NCI-H2029 (cell line): ENCODE measurements at places on chromosomes 1 and 21.
A peak's percentile ranks its signal among the peaks of the same experiment; 100 is the strongest.

DNA sequence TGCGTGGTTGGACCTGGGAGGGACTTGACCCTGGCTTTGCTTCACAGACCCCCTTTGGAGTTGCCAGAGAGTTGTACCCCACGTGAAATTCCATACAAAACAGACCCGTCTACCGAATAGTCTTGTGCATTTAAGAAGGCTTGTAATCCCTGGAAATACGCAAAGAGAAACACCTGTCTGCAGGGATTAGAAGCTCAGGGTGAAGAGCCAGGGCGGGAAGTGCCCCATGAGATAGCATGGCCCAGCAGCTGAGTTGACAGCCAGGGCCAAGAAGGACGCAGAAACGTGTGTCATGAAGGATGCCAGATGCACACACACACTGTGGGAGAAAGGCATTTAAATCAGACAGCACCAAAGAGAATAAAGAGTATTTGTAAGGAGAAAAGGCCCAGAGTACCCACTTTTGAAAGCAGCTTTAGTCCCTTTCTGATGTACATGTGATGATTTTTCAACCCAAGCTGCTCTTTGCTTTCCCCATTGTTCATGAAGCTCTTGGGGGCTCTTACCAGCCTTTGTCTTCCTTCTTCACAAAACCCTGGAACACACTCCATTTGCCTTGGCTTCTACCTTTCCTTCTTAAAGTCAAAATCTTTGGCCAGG lies 46.6 kb downstream of the PCP4 start:
- DNase-seq, result no peak

DNA sequence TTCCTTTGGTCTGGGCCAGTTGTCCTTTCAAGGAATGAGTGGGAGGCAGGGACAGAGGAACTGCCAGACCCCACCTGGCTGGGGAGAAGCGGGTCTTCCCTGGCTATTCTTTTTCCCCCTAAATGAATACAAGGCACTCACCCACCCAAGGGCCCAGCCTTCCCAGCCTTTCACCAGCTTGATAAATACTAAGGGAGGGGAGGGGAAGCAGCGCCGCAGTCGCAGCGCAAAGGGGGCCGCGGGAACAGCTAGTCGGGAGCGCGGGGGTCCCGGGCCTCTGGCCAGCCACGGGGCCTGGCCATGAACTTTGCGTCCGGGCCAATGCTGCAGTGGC lies 91.3 kb upstream of the VAMP3 start:
- no peak for DNase-seq

- DNase-seq, result no peak
Measured at GRCh38 chr1:91613595-91613994, 112.9 kb downstream of the CDC7 start.

GRCh38 chr1:214280386-214281020 lies 456 bp upstream of the SMYD2 start:
- DNase-seq, result no peak

DNA sequence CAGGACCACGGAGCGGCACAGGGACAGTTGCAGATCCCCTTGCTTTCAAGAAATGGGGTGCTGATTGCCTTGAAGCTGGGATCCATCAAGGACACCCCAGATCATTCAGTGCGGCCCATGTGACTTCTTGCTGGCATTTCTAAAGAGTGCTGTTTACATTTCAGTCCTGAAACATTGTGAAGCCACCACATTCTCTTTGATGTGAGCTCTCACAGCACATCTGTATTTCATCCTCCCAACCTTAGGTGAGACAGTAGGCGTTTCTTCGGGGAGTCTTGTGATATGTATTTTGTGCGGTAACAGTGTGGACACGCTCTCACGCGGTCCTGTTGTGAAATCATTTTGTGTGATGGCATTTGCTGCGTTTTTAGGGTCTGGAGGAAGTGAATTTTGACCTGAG lies 57.2 kb downstream of the CACHD1 start:
- no peak for DNase-seq

- no peak for DNase-seq
Measured at GRCh38 chr1:38852780-38853179, 6.8 kb downstream of the RRAGC start.

- peak; percentile 8 for DNase-seq
Measured at GRCh38 chr1:152347116-152347728, 12.6 kb downstream of the FLG2 start.

DNA sequence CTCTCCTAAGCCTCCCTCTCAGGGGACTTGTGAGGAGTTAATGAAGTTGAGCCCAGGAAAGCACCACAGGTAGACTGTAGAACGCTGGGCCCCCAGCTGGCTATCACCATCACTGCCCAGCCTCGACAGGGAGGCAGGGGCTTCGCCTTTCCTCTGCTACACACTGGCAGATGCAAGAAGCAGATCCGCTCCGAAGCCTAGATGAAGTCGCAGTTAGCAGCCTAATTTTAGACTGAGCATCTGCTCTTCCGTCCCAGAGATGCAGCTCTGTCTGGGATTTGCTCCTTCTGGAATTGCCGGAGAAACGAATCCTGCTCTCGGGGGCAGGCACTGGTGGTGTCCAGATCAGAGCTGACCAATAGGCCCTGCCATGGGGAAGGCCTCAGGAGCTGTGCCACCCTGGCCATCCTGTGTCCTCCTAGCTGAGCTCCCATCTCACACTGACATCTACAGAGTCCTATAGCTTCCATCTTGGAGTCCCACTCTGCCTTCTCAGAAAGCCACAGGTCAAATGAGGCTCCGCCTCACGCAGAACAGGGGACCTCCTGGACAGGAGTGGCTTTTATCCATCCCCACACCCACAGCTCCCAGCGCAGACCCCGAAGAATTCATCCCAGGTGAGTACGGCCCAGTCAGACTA lies 186.8 kb upstream of the EDN2 start:
- no peak for DNase-seq

DNA sequence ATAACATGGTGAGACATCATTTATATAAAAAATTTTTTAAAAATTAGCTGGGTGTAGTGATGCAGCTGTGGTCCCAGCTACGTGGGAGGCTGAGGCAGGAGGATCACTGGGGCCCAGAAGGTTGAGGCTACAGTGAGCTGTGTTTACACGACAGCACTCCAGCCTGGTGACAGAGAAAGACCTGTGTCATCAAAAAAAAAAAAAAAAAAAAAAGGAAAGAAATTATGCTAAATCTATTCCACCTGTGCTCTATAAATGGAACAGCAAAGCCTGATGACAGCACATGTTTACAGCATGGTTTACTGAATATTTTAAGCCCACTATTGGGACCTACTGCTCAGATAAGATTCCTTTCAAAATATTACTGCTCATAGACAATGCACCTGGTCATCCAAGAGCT lies 217.6 kb downstream of the PRDM2 start:
- no peak for DNase-seq

DNA sequence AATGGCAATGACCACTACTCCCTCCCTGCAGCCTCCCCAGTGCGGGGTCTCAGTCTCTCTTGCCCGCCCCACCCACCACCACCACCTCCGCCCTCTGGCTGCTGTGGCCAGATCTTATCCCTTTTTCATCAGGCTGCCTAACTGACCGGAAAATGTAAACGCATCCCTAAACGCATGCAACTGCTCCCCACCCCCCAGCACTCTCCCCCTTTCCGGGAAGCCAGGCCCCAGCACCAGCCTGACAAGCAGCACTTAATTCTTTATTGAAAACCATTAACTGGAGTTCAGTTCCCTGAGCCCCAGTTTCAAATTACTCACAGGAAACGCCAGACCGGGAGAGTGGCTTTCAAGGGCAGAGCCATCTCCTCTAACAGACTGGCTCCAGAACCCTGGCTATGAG lies 147.7 kb downstream of the DMRTA2 start:
- DNase-seq, result peak; percentile 92

DNA sequence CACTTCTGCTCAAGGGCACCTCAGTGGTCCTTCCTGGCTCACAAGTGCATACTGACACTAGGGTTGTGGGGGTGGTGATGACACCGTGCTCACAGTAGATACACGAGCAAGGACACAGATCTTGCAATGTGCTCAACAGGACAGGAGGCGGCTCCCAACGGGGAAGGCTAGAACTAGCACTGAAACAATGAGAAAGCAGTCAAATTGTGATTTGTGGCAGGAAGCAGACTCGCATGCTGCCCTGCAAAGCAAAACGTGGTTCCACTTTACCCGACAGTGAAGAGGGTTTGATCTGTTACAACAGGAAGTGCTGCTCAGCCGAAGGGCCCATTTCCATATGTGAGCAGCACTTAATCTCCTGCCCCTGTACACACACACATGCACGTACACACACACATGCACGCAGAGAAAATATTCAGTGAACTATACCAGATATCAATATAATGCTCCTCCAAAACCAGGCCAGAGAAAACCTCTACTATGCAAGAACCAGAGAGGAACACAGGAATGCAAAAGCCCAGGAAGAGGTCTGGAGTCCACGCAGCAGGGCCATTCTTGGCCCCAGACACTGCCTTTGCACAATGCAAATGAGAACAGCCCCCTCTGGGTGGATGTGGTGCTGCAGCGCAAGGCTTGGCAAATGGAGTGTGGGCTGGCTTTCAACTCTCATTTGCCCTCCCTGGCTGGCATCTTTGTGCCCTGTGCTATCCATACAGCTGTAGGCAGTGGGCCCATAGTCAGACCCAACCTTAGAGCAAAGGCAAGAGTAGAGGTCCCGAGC lies 47.1 kb downstream of the KANK4 start:
- DNase-seq, result peak; percentile 70

DNA sequence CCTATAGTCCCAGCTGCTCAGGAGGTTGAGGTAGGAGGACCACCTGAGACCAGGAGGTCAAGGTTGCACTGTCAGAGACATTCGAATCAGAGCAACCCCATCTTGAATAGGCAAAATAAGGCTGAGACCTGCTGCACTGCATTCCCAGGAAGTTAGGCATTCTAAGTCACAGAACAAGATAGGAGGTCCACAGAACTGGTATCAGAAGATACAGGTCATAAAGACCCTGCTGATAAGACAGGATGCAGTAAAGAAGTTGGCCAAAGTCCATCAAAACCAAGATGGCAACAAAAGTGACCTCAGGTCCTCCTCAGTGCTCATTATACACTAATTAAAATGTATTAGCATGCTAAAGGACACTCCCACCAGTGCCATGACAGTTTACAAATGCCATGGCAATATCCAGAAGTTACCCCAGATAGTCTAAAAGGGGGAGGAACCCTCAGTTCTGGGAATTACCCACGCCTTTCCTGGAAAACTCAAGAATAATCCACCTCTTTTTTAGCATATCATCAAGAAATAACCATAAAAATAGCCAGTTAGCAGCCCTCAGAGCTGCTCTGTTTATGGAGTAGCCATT lies 65.2 kb upstream of the KLHDC7A start:
- DNase-seq, result no peak

- peak; percentile 75 for DNase-seq
Measured at GRCh38 chr1:205588636-205589035, 43.2 kb downstream of the ELK4 start.

- no peak for DNase-seq
Measured at GRCh38 chr1:208058267-208058666, 147.3 kb upstream of the CD34 start.

- DNase-seq, result no peak
Measured at GRCh38 chr1:215002471-215002870, 80.1 kb upstream of the KCNK2 start.

GRCh38 chr1:90313778-90314177 lies 318.9 kb downstream of the ZNF326 start:
- no peak for DNase-seq

GRCh38 chr1:53726009-53726600 lies 12.9 kb downstream of the GLIS1 start:
- DNase-seq, result no peak

GRCh38 chr1:62045574-62045973 lies 149.1 kb upstream of the L1TD1 start:
- DNase-seq, result peak; percentile 77

DNA sequence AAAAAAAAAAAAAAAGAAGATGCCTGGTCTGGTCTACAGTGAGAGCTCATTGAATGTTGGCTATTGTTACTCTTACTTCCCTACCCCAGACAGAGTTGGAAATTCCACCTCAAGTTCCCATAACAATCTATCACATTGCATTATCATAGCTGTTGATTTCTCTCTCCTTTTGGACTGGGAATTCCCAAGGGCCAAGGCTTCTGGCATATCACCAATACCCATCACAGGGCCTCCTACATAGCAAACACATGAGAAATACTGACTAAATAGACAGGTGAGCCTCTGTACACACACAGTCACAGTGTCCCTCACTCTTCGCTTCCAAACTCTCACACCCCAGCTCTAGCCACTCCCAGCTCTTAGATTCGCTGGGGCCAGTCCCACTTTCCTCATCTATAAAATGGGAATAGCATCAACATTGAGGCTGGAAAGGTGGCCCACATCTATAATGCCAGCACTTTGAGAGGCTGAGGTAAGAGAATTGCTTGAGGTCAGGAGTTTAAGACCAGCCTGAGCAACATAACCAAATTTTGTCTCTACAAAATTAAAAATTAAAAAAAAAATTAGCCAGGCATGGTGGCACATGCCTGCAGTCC lies 6.4 kb downstream of the PTAFR start:
- no peak for DNase-seq

DNA sequence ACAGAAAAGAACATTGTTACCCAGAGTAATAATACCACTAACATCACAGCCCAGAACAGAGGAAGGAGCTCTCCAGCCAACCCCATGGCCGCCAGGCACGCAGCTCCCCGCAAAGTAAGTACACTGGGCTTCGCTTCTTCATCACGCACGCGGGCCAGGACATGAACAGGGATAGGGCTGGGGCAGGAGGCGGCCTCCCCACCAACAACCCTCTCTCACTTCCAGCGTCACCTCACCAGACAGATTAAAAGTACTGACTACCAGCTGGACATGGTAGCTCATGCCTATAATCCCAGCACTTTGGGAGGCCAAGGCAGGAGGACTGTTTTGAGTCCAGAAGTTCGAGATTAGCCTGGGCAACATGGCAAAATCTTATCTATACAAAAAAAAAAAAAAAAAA lies 78.3 kb downstream of the NPHP4 start:
- no peak for DNase-seq

DNA sequence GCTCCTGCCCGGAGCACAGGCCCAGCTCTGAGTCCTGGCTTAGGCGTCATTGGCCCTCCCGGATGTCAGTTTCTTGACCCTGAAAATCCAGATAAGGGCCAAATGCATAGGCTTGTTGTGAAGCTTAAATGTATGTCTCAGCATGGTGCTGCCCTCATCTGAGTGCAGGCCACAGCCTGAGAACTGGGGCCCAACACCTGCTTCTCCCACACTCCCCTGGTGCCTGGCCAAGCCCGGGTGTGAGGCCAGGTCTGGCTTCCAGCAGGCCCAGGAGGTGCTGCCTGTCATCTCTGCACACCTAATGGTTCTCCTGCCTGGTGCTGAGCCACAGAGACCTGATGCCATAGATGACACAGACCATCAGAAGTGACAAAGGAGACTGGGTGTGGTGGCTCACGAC lies 14.0 kb downstream of the MX2 start:
- DNase-seq, result no peak

- no peak for DNase-seq
Measured at GRCh38 chr1:221869779-221870178, 127.9 kb upstream of the DUSP10 start.

GRCh38 chr1:3664700-3665375 lies 12.5 kb downstream of the TP73 start:
- no peak for DNase-seq

DNA sequence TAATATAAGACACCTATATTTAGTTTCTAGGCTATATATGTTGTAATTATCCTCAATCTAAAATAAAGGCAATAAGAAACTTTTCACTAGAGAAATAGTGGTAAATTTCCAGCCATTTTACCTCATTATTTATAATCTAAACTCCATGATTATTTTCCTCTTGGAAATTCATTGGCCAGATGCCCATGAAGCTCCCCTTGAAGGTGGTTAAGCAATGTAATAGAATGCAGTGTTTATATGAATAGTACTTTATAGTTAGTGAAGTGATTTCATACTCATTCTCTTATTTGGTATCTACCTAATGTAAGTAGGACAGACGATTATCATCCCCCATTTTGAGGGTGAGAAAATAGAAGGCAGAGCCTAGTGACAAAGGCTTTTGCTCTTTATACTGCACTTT lies 26.5 kb downstream of the NFYC start:
- DNase-seq, result no peak
